Globus pallidus (tissue), 1 donor: ENCODE measurements at places on chromosomes 7 and 10.
A peak's percentile ranks its signal among the peaks of the same experiment; 100 is the strongest.

- DNase-seq = no peak
These were observed 296.5 kb downstream of the SORCS3 start for GRCh38 chr10:104937567-104937966.

GRCh38 chr7:6622134-6622710 is 6.8 kb downstream of the ZNF853 start:
- DNase-seq = no peak

DNA sequence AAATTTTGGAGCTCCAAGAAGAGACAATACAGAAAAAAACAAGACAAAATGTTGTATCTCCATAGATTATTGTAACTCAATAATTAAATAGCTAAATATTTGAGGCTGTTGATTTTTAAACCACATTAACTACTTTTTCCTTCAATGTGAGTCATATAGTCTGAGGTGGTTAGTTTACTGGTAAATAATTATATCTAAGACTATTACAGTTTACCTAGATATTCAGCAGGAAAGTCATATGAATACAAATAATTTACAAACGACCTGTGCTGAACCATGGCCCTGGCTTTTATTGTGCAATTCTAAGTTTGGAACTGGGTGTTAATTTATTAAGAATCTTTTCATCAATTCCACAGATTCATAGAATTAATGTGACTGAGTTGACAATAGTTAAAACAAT is 22.2 kb downstream of the CREB5 start:
- no peak for DNase-seq

DNA sequence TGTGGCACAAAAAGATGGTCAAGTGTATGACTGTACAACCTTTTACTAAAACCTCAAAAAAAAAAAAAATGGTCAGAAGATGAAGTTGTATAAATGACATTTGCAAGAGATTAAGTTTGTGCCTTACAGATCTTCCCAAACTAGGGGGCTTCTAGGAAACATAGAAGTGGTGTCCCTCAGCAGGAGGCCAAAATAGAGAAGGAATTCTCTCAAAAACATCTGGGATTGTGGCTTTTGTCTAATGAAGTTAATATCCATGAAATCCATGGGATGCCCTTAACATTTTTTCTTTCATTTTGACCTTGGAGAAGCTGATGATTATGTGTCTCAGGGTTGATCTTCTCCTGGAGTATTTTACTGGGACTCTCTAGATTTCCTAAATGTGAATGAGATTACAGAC is 62.2 kb downstream of the CASD1 start:
- DNase-seq = no peak

DNA sequence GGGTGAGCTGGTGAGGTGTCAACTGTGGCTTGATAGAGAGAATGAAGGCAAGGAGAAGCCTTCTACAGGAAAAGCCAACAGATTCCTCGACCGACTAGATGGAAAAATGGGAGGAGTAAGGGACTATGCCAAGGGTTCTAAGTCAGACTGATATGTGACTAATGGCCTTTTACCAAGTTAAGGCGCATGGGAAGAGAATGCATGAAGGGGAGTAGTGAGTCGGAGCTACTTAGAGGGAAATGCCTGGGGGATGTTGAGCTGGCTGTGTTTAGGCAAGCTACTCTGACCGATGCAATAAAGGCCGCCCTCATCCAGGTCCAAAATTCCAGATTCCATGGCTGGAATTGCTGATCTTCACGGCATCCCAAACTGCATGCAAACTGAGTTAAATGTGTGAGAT is 48.2 kb downstream of the APBB1IP start:
- no peak for DNase-seq

GRCh38 chr10:33780961-33781360 is 446.5 kb upstream of the NRP1 start:
- DNase-seq = no peak

- DNase-seq = no peak
These were observed 5.7 kb upstream of the GRID1 start for GRCh38 chr10:86372119-86372783.

GRCh38 chr10:30028738-30029030 is 30.7 kb downstream of the JCAD start:
- no peak for DNase-seq

- no peak for DNase-seq
These were observed 296.2 kb downstream of the MAGI2 start for GRCh38 chr7:79157281-79157680.

DNA sequence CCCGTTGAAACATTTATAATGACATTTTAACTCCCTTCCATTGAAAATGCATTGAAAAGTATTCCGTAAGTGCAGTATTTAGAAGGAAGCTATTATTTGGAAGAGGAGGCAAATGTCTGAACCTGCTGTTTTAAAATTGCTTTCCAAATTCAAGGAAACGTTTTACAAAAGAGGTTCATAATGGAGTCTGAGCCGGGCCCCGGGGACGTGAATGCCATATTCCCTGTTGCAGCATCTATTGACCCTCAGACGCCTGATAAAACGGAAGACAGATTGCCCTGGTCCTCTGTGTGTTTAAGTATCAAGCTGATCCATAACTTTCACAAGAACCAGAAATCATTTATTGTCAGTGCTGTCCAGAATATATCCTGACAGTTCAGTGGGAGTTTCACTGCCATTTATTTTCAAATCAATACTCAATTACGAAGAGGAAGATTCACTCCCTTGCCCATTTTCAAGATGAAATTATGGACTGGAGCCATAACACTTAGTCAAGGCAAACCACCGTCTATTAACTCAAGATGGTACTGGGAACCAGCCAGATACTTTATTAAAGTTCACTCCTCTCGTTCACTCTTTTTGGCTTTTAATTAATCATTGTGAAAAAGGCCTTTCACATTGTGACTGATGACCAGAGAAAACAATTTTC is 435.7 kb upstream of the PFKP start:
- no peak for DNase-seq

GRCh38 chr7:1210321-1210978 is 22.2 kb upstream of the UNCX start:
- no peak for DNase-seq

DNA sequence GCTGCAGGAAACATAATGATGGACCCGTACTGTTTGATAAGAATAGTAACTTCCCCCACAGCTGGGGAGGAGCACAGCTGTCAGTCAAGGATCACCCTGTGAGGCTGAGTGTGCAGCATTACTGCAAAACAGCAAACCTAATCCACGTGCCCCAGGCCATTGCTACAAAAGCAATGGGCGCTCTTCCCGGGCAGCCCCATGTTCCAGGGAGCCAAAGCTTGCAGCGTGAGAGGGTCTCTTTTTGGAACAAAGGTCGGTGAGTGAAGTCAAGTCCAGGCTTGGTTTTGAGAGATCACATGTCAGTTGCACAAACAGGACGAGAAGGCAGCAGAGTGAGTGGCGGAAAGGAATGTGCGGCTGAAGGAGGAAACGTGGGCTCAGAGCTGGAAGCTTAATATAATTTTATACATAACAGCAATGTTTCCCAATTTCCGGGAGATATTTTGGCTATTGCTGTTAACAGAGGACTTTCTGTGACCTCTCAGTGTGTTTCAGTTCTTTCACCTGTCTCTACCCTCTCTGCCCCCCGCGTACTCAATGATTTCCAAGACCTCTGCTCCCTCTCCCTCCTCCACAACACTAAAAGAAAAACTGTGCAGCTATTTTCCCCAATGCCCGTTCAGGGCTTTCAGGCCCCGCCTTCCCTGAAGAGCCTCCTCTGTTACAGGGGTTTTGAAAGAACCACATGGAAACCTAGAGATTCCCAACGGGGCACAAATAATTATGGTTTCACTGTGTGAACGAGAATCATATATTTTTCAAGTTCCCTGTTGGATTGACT is 128.9 kb downstream of the MTPAP start:
- DNase-seq = peak; percentile 8

DNA sequence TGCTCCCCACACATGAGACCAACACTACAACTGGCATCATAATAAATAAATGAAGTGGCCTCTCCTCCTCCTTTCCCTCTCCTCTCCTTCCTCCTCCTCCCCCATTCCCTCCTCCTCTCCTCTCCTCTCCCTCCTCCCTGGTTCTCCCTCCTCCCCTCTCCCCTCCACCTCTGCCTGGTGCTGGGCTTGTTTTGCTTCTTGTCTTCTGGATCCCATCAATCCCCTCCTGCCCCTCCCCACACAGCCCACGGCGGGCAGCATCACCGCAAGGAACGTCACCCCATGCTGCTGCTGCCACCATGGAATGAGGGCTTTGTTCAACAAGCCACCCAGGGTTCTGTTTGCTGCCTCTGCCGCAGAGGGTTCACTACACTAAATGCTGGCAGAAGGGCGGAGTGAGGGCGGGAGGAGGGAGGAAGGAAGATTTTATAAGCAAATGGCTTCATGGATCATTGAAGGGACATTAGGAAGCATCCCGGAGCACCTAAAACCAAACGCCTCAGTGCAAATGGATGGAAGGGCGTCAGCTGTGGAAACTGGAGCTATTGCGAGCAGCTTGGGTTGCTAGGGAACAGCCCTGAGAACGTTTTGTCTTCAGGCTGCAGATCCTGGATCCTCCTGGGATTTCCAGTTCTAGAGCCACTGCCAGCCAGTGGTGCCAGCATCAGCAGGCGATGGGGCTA is 379.7 kb upstream of the ZMIZ1 start:
- DNase-seq = peak; percentile 31

- DNase-seq = no peak
These were observed 215.2 kb upstream of the MKLN1 start for GRCh38 chr7:131112431-131112830.

DNA sequence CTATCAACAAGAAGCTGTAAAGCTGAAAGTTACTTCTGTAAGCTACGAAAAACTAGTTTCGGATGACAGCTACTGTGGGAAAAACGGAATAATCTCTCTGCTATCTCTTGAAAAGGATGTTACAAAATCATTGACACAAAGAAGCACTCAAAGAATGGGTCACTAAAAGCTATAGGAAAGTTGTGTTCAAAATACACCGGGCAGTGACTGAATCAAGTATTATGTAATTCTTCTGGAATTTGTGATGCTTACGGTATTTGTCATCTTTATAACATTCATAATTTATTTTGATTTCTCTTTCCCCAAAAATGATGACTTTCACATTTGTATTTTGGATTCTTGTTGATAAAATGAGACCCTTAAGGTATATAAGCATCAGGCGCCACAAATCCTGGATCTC is 112.1 kb upstream of the KLF6 start:
- DNase-seq = no peak

- DNase-seq = no peak
These were observed 922.2 kb downstream of the SORCS1 start for GRCh38 chr10:106242301-106242700.

DNA sequence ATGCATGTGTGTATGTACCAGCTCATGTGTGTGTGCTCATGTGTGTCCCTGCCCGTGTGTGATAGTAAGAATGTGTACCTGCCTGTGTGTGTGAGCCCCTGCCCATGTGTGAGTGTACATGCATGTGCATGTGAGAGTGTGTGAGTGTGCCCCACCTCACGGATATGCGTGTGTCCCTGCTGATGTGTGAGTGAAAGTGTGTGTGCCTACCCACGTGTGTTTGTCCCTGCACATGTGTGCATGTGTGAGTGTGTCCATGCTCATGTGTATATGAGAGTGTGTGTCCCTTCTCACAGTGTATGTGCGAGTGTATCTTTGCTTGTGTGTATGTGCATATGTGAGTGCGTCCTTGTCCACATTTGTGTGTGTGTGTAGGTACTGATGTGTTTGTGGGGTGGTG is 69.6 kb downstream of the CDH23 start:
- DNase-seq = no peak

GRCh38 chr7:7563813-7564212 is 2.9 kb upstream of the MIOS start:
- no peak for DNase-seq

GRCh38 chr7:26293569-26294308 is 2.1 kb downstream of the SNX10 start:
- DNase-seq = no peak

GRCh38 chr7:20459419-20459818 is 128.7 kb downstream of the ITGB8 start:
- no peak for DNase-seq

DNA sequence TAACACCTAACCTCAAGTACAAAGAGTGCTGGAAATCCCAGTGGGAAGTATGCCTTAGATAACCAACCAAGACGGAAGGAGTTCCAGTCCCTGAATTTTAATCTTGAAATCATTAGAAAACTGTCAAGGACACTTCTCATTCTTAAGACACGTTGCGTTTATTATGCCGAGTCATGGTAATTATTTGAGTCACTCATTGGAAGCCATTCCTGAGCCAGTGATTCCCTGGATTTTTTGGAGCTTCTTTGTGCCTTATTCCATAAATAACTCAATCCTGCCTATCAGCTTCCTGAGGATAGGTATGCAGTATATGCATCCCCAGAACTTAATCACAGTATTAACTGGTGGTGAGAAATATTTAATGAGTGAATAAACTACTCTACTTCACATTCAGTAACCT is 77.4 kb downstream of the PPP1R17 start:
- no peak for DNase-seq

GRCh38 chr7:91789558-91789957 is 90.9 kb downstream of the MTERF1 start:
- DNase-seq = no peak

- no peak for DNase-seq
These were observed 71.2 kb upstream of the INSIG1 start for GRCh38 chr7:155226261-155227003.

- DNase-seq = no peak
These were observed 83.0 kb downstream of the PARD3 start for GRCh38 chr10:34731885-34732701.

DNA sequence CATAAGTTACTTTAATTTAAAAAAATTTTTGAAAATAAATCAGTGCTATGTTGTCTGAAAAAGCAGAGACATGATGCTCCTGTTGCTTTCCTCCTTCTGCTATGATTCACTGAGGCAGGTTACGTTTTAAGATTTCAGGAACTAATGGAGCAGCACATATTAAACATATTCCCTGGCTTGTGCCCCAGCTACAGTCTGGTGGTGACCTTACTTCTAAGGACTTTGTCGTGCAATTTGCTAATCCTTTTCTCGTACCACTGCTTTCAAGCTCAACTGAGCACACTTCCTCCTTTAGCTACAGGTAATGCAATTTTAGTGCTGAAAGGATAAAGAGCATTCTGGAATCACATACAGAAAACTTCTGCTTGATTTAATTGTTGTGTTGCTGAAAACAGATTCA is 16.2 kb upstream of the PRR15 start:
- no peak for DNase-seq

GRCh38 chr7:75914169-75914654 is 743 bp upstream of the POR start:
- no peak for DNase-seq

GRCh38 chr7:116516324-116516723 is 8.5 kb upstream of the CAV1 start:
- DNase-seq = no peak
